Thymus (tissue), 14 donors: ENCODE measurements at places on chromosomes 2 and 18. TPM values are rescaled to one million over a fixed set of nuclear protein-coding genes. Genes with fewer than 3 reads are reported as not detected.

Gene AP1S3
- total RNA-seq, result 2.5 TPM

DNA sequence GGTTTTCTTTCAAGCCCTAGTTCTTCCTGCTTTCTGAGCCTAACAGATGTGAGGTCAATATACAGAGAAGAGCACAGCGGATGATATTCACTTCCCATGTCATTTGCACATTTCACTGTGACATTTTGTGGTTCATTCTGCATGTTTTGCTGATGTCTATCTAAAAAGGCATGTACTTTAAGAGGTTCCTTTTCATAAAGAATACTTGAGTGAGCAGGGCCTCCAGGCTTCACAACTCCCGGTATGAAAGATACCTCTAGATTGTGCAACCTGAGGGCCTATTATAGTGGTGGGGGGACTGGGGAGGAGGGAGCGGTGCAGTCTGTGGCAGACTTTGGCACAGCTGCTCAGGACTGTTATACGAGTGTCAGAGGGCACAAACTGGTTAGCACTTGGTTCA is 54.6 kb downstream of the CPO start:
- H3K4me3 ChIP-seq, result no peak overlapping the region
- no peaks in the 10 kb centered on the region for H3K27me3 ChIP-seq
- peak overlapping the region; percentile 70 for H3K27ac ChIP-seq

- no peaks in the 10 kb centered on the region for H3K4me1 ChIP-seq
- H3K4me3 ChIP-seq, result no peak overlapping the region
- DNase-seq, result no peak
- no peaks in the 10 kb centered on the region for H3K36me3 ChIP-seq
- H3K27ac ChIP-seq, result no peak overlapping the region
Observed at GRCh38 chr2:20671736-20672080, 4.8 kb downstream of the GDF7 start.

GRCh38 chr2:15357922-15358321 is 203.2 kb downstream of the NBAS start:
- no peaks in the 10 kb centered on the region for H3K4me1 ChIP-seq
- H3K4me3 ChIP-seq, result no peak overlapping the region
- H3K36me3 ChIP-seq, result peaks cover 7% of the 10 kb centered on the region
- H3K27me3 ChIP-seq, result no peaks in the 10 kb centered on the region
- DNase-seq, result no peak

Gene ANKMY1
- 6.6 TPM for total RNA-seq

GRCh38 chr18:79570266-79571201 is 109.1 kb upstream of the CTDP1 start:
- no peak overlapping the region for H3K4me3 ChIP-seq
- no peaks in the 10 kb centered on the region for H3K36me3 ChIP-seq
- peaks cover 4% of the 10 kb centered on the region for H3K27me3 ChIP-seq
- H3K4me1 ChIP-seq, result no peaks in the 10 kb centered on the region
- no peak for DNase-seq

Gene MYOM1
- 1.1 TPM for total RNA-seq

- no peak overlapping the region for H3K27ac ChIP-seq
- no peaks in the 10 kb centered on the region for H3K36me3 ChIP-seq
- H3K4me1 ChIP-seq, result no peaks in the 10 kb centered on the region
- H3K4me3 ChIP-seq, result no peak overlapping the region
- no peaks in the 10 kb centered on the region for H3K27me3 ChIP-seq
Observed at GRCh38 chr2:187875261-187876141, 321.3 kb upstream of the TFPI start.

GRCh38 chr2:126534478-126534877 is 121.5 kb upstream of the GYPC start:
- H3K27ac ChIP-seq, result no peak overlapping the region
- no peak overlapping the region for H3K4me3 ChIP-seq
- no peak for DNase-seq
- no peaks in the 10 kb centered on the region for H3K27me3 ChIP-seq

- no peak for DNase-seq
- peaks cover 9% of the 10 kb centered on the region for H3K4me1 ChIP-seq
- no peak overlapping the region for H3K4me3 ChIP-seq
Observed at GRCh38 chr2:218863021-218863520, 3.5 kb downstream of the WNT6 start.

- H3K27me3 ChIP-seq, result no peaks in the 10 kb centered on the region
- no peak overlapping the region for H3K27ac ChIP-seq
- no peak for DNase-seq
- H3K36me3 ChIP-seq, result no peaks in the 10 kb centered on the region
- no peaks in the 10 kb centered on the region for H3K4me1 ChIP-seq
Observed at GRCh38 chr18:294566-294965, 26.7 kb upstream of the THOC1 start.

- H3K4me3 ChIP-seq, result no peak overlapping the region
- no peaks in the 10 kb centered on the region for H3K27me3 ChIP-seq
- H3K36me3 ChIP-seq, result no peaks in the 10 kb centered on the region
- no peak overlapping the region for H3K27ac ChIP-seq
- H3K4me1 ChIP-seq, result no peaks in the 10 kb centered on the region
- no peak for DNase-seq
Observed at GRCh38 chr2:942775-943460, 7.7 kb upstream of the SNTG2 start.

Gene PTPN2
- total RNA-seq, result 155 TPM

Gene SLC4A3
- 0.47 TPM for total RNA-seq

DNA sequence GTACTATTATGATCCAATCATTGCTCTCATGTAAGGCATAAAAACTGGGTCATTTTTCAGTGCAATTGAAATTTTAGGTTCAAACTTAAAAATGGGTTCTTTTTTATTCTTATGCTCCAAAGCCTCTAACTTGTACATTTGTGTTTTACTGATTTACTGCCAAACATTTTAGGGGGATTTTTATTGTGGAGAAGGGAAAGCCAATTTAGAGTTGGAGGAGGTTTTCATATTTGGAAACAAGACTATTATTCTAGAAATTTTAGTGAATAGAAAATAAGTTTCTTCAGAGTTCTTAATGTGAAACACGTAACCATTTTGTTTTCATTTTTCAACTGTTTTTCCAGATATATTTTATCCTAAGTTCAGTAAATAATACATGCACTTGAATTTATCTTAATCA is 138.6 kb downstream of the DOCK10 start:
- no peak for DNase-seq
- H3K4me3 ChIP-seq, result no peak overlapping the region
- no peak overlapping the region for H3K27ac ChIP-seq
- peaks cover 3% of the 10 kb centered on the region for H3K36me3 ChIP-seq
- no peaks in the 10 kb centered on the region for H3K27me3 ChIP-seq

- no peaks in the 10 kb centered on the region for H3K27me3 ChIP-seq
- H3K36me3 ChIP-seq, result peaks cover 25% of the 10 kb centered on the region
- no peak overlapping the region for H3K4me3 ChIP-seq
- no peaks in the 10 kb centered on the region for H3K4me1 ChIP-seq
- H3K27ac ChIP-seq, result no peak overlapping the region
- no peak for DNase-seq
Observed at GRCh38 chr18:35071819-35072247, 30.6 kb downstream of the MAPRE2 start.

DNA sequence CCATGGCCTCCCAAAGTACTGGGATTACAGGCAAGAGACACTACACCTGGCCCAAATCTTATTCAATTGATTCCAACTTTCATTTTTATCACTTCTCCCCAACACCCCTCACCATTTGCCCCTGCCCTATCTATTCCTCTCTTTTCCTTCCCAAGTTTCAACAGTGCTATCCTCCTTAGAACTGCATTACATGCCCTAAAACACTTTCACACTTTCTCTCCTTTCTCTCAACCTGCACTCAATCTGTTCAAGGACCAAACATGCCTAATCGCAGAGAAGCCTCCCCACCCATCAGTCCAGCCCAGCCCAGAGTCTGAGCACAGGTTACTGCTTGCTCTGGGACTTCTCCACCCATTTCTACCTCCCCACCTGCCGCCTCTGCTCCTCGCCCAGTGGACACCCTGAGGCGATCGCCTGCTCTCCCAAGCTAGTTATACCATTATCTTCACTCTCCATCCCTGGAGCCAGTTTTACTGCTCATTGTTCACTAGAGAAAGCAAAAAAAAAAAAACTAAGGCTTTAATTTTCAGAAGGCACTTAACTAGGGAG is 23.7 kb upstream of the DSG1 start:
- no peaks in the 10 kb centered on the region for H3K4me1 ChIP-seq
- H3K27me3 ChIP-seq, result no peaks in the 10 kb centered on the region
- no peak overlapping the region for H3K4me3 ChIP-seq
- H3K27ac ChIP-seq, result no peak overlapping the region

Gene PROM2
- 2.3 TPM for total RNA-seq

Gene CNGA3
- 0.09 TPM for total RNA-seq

Gene SERPINB7
- total RNA-seq, result 1.4 TPM

DNA sequence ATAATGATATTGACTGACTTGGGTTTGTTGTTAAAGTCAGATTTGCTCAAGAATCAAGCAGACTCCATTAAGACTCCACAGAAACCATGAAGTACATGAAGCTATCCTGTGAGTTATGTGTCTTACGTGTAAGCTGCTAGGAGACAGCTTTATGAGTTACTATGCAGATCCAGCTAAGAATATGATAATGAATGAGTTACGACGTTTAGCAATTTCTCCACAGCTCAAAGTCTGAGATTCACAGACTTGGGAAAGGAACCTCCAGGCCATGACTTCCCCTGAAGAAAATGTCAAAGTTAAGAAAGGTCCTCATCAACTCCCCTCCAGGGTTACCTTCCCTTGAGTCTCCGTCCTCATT is 211.9 kb upstream of the HNRNPA3 start:
- no peaks in the 10 kb centered on the region for H3K36me3 ChIP-seq
- no peak for DNase-seq
- H3K27ac ChIP-seq, result no peak overlapping the region
- no peaks in the 10 kb centered on the region for H3K27me3 ChIP-seq
- H3K4me1 ChIP-seq, result no peaks in the 10 kb centered on the region

Gene TRABD2A
- 1.6 TPM for total RNA-seq

GRCh38 chr2:1556776-1557466 is 143.7 kb downstream of the TPO start:
- no peak overlapping the region for H3K4me3 ChIP-seq
- H3K4me1 ChIP-seq, result no peaks in the 10 kb centered on the region
- no peaks in the 10 kb centered on the region for H3K36me3 ChIP-seq
- H3K27ac ChIP-seq, result no peak overlapping the region
- no peak for DNase-seq
- H3K27me3 ChIP-seq, result no peaks in the 10 kb centered on the region

Gene TIGD1
- 8.3 TPM for total RNA-seq

DNA sequence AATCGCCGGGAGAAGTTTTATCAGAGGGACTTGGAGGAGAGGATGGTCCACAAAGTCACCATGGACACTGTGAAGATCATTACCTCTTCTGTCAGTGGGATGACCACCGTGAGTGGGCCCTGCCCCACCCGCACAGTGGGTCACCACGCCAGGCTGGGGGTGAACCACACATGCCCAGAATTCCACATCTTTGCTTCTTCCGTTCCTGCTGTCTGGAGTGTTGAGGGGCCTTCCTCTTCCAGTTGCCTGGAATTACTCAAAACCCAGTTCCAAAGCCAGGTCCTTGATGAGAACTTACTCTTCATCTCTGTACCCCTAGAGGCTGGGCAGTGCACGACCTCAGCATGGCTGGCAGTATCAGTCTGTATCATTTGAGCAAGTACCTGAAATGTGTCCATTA is 22.1 kb downstream of the MROH2A start:
- H3K36me3 ChIP-seq, result no peaks in the 10 kb centered on the region
- no peak for DNase-seq
- H3K27ac ChIP-seq, result no peak overlapping the region
- no peak overlapping the region for H3K4me3 ChIP-seq

DNA sequence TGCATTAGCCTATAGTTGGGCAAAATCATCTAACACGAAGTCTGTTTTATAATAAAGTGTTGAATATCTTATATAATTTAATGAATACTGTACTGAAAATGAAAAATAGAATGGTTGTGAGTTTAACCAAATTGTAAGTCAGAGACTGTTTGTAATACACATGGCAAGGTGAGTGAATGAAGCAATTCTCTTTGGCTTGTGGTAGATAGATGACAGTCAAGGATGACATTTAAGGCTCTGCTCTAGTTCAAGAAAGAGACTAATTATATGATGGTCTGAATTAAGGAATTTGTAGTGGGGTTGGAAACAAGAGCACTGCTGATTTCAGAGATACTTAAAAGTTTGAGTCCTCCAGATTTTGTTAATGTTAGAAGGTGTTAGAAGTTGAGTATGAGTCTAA is 207.7 kb downstream of the MCFD2 start:
- no peak for DNase-seq
- H3K36me3 ChIP-seq, result no peaks in the 10 kb centered on the region
- H3K27ac ChIP-seq, result no peak overlapping the region
- H3K4me3 ChIP-seq, result no peak overlapping the region
- no peaks in the 10 kb centered on the region for H3K4me1 ChIP-seq
- no peaks in the 10 kb centered on the region for H3K27me3 ChIP-seq

- no peak overlapping the region for H3K27ac ChIP-seq
- H3K4me3 ChIP-seq, result no peak overlapping the region
- peak; percentile 62 for DNase-seq
- H3K36me3 ChIP-seq, result no peaks in the 10 kb centered on the region
- no peaks in the 10 kb centered on the region for H3K4me1 ChIP-seq
Observed at GRCh38 chr2:120680136-120680761, 55.4 kb upstream of the GLI2 start.

GRCh38 chr2:73920577-73921545 is 5.8 kb upstream of the DGUOK start:
- no peak for DNase-seq
- no peaks in the 10 kb centered on the region for H3K36me3 ChIP-seq
- H3K4me1 ChIP-seq, result no peaks in the 10 kb centered on the region
- H3K27ac ChIP-seq, result no peak overlapping the region
- no peaks in the 10 kb centered on the region for H3K27me3 ChIP-seq

Gene THOC1
- 45.3 TPM for total RNA-seq

Gene MATN3
- total RNA-seq, result 0.05 TPM

Gene CPLX4
- total RNA-seq, result 0.05 TPM

DNA sequence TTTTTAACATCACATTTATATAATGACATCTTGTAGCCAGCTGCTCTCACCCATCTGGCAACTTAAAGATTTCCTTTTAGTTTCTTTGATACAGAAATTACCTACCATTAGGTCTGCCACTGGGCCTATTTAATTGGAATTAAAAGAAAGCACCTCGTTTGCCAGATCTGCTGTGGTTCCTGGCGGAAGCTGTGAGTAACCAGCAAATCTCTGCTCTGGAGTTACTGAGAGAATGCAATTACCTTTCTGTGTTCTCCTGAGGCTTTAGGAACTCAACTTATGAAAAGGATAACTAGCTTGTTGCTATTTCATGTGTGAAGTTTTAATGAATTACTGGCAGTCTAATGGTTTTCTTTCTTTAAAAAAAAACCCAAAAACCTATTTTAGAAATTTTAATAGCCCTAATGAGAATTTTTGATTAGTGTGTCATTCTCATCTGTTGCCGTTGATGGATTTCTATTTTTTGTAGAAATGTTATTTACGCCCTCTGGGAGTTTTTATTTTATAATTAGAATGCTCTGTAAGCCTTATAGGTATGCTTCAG is 69.7 kb upstream of the LYPD6B start:
- DNase-seq, result no peak
- H3K36me3 ChIP-seq, result no peaks in the 10 kb centered on the region
- no peaks in the 10 kb centered on the region for H3K4me1 ChIP-seq
- no peak overlapping the region for H3K27ac ChIP-seq

DNA sequence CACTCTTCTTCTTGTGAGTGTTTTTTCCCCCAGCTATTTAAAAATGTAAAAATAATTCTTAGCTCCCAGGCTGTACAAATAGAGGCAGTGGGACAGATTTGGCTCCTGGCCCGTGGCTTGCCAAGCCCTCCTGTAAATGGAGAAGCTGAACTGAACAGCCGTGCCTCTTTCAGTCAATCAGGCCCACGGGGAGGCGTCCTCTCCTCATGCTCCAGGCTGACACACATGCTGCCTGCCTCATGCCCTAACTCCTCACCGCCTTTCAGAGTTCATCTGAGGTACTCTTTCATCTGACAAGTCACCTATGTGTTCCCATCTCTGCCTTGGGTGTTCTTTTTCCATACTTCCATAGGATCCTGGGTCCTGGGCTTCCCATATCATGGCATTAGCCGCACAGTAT is 58.9 kb downstream of the BMP10 start:
- DNase-seq, result no peak
- peaks cover 72% of the 10 kb centered on the region for H3K36me3 ChIP-seq
